Nephron progenitor cell (in vitro differentiated cells): ENCODE measurements at places on chromosomes 11 and 22.

DNA sequence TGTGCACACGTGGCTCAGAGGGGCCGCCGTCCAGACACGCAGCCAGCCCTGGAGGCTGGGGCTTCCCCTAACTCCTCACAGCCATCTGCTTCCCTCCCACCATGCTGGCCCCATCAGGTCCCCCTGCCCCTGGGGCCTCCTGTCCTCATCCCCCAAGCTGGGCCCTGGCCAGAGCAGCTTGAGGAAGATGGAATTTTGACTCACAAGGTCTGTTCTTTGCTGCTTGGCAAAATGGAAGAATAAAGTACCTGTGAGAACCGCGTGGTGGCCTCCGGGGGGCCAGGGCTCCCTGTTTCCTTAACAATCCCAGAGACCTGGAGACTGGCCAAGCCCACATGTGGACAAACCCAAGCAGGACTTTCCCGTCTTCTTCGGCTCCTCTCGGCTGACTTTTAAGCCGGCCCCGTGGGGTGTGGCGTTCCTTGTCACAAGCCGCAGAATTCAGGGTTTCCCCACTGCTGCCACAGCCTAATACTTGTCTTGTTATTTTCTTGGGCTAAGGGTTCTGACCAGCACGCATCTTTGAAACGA, 872.8 kb downstream of the BRD1 start:
- DNase-seq, result no peak
- H3K36me3 ChIP-seq, result no peaks in the 10 kb centered on the region
- no peak overlapping the region for H3K4me3 ChIP-seq
- H3K27ac ChIP-seq, result no peak overlapping the region

DNA sequence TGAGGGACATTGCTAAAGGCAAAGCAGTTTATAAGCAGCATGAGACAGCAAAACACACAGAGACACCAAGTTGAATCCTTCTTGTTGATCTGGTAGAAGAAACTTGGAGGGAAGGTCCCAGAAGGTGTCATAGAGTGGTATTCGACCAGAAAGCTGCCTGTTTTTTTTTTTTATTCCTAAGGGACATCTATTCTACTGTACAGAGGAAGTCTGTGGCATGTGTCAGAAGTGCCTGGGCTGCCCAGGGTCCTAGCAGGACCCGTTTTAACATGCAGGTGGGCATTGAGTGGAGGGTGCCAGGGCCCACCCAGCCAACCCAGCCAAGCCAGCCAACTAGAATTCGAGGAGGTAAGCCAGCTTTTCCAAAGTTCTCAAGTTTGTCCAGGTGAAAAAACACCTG, 68.0 kb upstream of the ATXN10 start:
- peaks cover 37% of the 10 kb centered on the region for H3K4me1 ChIP-seq
- no peak for DNase-seq
- H3K4me3 ChIP-seq, result no peak overlapping the region
- no peak overlapping the region for H3K27ac ChIP-seq

- H3K4me1 ChIP-seq, result peaks cover 22% of the 10 kb centered on the region
- H3K36me3 ChIP-seq, result no peaks in the 10 kb centered on the region
- peak; percentile 81 for DNase-seq
- no peak overlapping the region for H3K4me3 ChIP-seq
Observed at GRCh38 chr11:67640021-67640757, 626 bp upstream of the TBX10 start.

- peaks cover 33% of the 10 kb centered on the region for H3K4me1 ChIP-seq
- peaks cover 100% of the 10 kb centered on the region for H3K27me3 ChIP-seq
- H3K4me3 ChIP-seq, result peak overlapping the region; percentile 47
- DNase-seq, result peak; percentile 81
- H3K36me3 ChIP-seq, result no peaks in the 10 kb centered on the region
Observed at GRCh38 chr11:124865902-124866851, 945 bp downstream of the ROBO3 start.

GRCh38 chr22:24265734-24266133, 4.9 kb upstream of the SPECC1L start:
- H3K36me3 ChIP-seq, result no peaks in the 10 kb centered on the region
- peaks cover 57% of the 10 kb centered on the region for H3K4me1 ChIP-seq
- H3K27me3 ChIP-seq, result no peaks in the 10 kb centered on the region
- no peak overlapping the region for H3K27ac ChIP-seq

GRCh38 chr22:41057076-41057475, 35.3 kb upstream of the EP300 start:
- H3K4me1 ChIP-seq, result peaks cover 13% of the 10 kb centered on the region
- DNase-seq, result no peak
- no peaks in the 10 kb centered on the region for H3K27me3 ChIP-seq
- no peak overlapping the region for H3K27ac ChIP-seq
- H3K4me3 ChIP-seq, result no peak overlapping the region

DNA sequence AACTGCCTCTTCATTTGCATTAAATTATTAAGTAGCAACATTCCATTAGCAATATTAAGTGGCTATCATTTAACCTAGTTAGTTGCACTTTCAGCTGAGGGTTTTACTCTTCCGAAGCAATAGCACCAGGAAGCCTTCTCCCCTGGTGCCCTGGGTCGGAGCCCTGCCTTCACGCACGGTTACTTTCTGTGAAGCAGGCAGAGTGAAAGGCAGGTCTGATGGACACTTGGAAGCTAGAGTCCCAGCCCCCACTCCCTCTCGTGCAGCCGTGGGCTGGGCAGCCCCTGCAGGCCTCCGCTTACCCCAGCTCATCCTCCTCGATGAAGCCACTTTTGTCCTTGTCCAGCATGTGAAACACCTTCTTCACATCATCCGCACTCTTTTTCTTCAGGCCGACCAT, 2.0 kb downstream of the PVALB start:
- H3K36me3 ChIP-seq, result no peaks in the 10 kb centered on the region
- peaks cover 50% of the 10 kb centered on the region for H3K4me1 ChIP-seq
- DNase-seq, result peak; percentile 38
- H3K27ac ChIP-seq, result no peak overlapping the region
- H3K27me3 ChIP-seq, result peaks cover 91% of the 10 kb centered on the region

DNA sequence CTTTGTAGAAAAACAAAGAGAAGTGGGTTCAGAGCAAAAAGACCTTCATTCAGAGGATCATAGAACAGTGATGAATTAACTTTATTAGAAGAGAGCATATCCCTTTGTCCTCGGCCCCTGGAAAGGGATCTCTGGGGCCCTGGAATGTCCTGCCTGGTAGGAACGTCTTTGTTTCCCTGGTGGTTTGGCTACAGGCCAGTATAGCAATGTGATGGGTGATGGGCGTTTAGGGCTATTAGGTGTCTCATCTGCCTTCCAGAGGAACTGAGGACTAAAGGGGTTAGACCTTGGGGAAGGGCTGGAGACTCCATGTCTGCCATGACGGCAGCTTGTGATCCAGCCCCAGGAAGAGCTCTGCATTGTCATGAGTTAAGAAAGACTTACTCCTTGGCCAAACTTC, 9.1 kb downstream of the APOL4 start:
- H3K4me1 ChIP-seq, result peaks cover 40% of the 10 kb centered on the region
- no peaks in the 10 kb centered on the region for H3K36me3 ChIP-seq
- H3K4me3 ChIP-seq, result no peak overlapping the region
- peaks cover 13% of the 10 kb centered on the region for H3K27me3 ChIP-seq

DNA sequence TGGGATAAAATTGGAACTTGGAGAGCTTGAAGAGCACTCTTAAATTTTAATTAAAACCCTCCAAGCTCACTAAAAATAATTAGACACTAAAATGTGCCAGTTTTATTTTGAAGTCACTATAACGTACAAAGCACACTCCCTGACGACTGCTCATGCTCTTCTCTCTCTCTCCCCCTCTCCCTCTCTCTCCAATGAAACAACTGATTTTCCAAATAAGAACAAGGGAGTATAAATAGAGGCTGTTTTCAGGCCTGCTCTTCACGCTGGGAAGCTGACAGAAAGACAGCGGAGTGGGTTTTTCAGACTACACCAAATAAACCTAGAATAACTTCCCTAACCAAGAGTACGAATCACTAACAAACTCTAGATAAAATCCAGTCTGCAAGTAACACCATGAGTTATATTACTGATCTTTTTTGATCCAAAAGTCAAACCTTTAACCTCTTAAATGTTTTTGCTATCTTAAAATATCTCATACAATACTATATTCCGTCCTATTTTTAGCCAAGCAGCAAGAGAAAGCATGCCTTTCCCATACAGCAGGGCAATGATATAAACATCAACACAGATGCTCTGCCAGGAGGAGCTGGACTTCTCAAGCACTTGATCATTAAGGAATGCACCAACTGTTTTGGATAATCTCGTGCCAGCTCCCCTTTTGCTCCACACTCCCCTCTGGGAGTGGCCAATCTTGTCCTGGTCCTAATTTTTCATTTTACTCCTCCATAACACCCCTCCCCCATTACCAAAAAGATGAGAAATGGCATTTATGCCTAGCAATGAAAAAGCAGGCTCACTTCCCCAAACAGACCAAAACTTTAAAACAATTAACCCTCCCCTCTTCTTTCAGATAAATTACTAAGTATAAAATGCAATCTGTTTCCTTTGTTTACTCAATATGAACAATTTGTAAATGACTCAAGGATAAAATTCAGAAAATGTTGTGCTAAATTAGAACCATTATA, 116.9 kb downstream of the SOX6 start:
- no peak overlapping the region for H3K4me3 ChIP-seq
- no peak for DNase-seq
- H3K36me3 ChIP-seq, result no peaks in the 10 kb centered on the region
- H3K27me3 ChIP-seq, result peaks cover 8% of the 10 kb centered on the region
- H3K27ac ChIP-seq, result peak overlapping the region; percentile 93

GRCh38 chr11:78657968-78658839, 83.5 kb upstream of the NARS2 start:
- H3K4me1 ChIP-seq, result peaks cover 9% of the 10 kb centered on the region
- no peak for DNase-seq
- H3K27ac ChIP-seq, result no peak overlapping the region
- no peak overlapping the region for H3K4me3 ChIP-seq
- peaks cover 74% of the 10 kb centered on the region for H3K36me3 ChIP-seq

DNA sequence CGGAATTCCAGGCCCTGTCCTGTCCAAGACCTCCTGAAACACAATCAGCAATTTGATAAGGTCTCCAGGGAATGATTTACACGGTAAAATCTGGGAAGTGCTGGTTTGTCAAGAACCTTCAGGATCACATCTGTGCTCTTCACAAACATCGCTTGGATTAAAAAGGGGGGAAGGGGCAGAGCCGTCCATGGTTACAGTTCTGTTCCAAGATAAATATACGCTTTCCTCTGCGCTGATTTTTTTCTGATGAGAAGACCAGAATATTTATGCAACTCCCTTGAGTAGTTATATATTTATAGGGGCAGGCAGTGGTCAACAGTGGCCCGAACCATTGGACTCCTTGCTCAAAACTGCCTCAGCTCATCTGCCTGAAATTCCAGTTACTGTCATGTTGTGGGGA, 9.2 kb upstream of the APOL5 start:
- H3K27me3 ChIP-seq, result peaks cover 14% of the 10 kb centered on the region
- no peak for DNase-seq
- H3K27ac ChIP-seq, result no peak overlapping the region
- no peaks in the 10 kb centered on the region for H3K36me3 ChIP-seq

- peak overlapping the region; percentile 71 for H3K27ac ChIP-seq
- no peaks in the 10 kb centered on the region for H3K27me3 ChIP-seq
- H3K4me3 ChIP-seq, result no peak overlapping the region
- H3K36me3 ChIP-seq, result peaks cover 7% of the 10 kb centered on the region
Observed at GRCh38 chr22:31623592-31624304, 38.3 kb downstream of the PISD start.

GRCh38 chr11:72349053-72349452, 85.3 kb downstream of the CLPB start:
- H3K27me3 ChIP-seq, result no peaks in the 10 kb centered on the region
- no peak overlapping the region for H3K27ac ChIP-seq
- DNase-seq, result no peak
- H3K4me3 ChIP-seq, result no peak overlapping the region
- H3K36me3 ChIP-seq, result peaks cover 9% of the 10 kb centered on the region

- peaks cover 19% of the 10 kb centered on the region for H3K27me3 ChIP-seq
- no peak overlapping the region for H3K4me3 ChIP-seq
- H3K4me1 ChIP-seq, result no peaks in the 10 kb centered on the region
- H3K36me3 ChIP-seq, result no peaks in the 10 kb centered on the region
Observed at GRCh38 chr22:20591660-20592310, 84.4 kb downstream of the MED15 start.

DNA sequence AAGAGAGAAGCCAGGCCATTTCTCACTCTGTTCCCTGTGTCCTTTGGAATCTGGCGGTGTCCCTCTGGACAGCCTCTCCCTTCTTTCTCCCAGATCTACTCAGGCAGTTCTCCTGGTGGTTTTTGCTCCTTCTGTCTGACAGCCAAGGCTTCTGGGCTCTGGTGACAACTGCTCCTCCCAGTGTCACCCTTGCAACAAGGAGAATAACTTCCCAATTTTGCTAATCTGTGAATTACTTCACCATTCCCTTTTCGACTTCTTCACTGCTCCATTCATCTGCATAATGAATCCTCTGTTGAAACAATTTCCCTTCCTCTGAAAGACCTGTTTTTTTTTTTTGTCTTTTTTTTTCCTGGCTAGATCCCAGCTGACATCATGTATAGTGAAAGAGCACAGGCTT, 56.3 kb upstream of the PDE3B start:
- DNase-seq, result no peak
- no peak overlapping the region for H3K4me3 ChIP-seq
- H3K27me3 ChIP-seq, result no peaks in the 10 kb centered on the region
- H3K4me1 ChIP-seq, result no peaks in the 10 kb centered on the region
- H3K36me3 ChIP-seq, result peaks cover 28% of the 10 kb centered on the region
- H3K27ac ChIP-seq, result peak overlapping the region; percentile 82
